ENCODE measurements at places on chromosomes 2 and 18.

DNA sequence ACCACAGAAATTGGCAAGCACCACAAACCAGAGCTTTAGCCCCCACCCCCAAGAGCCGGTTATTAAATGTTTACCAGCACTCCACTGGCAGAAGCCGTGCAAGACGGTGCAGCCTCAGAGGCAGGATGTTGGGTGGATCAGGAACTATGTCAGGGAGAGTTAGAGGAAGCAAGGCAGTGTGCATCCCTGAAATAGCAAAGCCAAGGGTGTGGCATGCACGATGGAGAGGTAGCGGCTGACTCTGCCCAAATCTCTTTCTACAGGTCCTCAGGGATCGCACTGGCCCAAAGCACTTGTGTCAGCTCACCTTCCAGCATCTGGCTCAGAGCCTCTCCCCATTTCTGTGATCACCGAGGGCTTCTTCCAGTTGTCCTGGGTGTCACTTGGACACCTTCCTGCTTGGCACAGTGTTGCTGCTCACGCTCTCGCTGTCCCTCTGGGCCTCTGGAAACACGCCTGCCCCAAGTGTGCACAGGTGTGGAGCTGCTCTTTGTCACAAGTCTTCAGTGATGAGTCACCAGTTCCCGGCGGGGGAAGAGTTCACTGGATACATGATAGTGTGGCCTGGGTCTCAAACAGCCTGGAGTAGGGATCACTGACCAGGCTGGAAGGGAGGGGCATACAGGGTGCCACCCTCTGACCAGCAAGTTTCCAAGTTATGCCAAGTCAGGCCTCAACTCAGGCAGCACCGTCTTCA is 17.3 kb upstream of the B3GNT7 start:
- ATAC-seq = peak; percentile 33

- ATAC-seq = no peak
Measured at GRCh38 chr2:138974651-138975050, 194.5 kb upstream of the NXPH2 start.

- no peak for ATAC-seq
Measured at GRCh38 chr2:186546846-186547245, 43.0 kb upstream of the ITGAV start.

- no peak for ATAC-seq
Measured at GRCh38 chr2:2577407-2577831, 246.3 kb upstream of the MYT1L start.

DNA sequence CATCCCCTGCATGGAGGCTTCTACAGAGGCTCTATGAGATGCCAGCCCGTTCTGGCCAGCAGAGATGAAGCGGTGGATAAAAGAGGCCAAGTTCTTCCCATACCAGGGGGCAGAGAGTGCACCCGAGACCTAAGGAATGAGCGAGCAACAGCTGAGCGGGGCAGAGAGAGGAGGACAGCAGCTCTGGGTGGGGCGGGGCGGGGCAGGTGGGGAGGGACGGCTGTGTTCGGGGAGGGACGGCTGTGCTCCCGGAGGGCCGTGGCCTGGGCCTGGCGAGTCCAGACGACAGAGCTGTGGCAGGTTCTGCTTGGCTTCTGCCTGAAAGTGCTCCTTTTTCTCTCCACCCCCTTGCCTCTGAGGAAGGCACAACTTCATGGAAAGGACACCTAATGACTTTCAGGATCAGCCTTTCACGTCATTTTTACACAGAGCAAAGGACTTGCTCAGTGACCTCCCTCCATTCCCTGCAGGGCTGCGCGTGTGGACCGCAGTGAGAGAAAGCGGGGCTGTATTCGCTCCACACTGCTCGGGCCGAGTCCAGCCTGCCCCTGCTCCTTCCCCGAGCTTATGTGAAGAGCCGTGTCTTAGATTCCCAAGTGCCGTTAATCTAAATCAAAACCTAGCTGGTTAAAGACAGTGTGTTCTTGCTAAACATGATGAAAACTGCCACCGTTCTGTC is 232.9 kb downstream of the HDAC4 start:
- ATAC-seq = no peak

Data from esophagus mucosa (tissue), 1 donor.